ENCODE measurements at places on chromosomes 5 and 9.

DNA sequence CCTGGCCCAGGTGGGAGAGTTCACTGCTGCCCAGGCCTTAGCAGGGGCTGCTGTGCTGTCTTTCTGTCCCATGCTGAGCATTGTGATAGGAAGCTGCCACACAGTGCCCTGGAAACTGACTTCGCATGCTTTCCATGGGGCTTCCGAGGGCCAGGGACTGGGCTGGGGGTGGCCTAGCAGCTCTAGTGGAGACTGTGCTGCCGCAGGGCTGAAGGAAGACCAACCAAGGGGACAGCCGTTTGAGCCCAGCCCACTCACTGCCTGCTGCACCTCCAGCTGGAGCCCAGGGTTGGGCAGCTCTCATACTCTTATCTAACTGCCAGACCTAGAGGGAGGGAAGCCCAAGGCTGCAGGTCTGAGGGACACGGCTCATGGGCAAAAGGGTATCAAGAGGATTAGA, 79.2 kb downstream of the RGS3 start:
- DNase-seq: no peak

DNA sequence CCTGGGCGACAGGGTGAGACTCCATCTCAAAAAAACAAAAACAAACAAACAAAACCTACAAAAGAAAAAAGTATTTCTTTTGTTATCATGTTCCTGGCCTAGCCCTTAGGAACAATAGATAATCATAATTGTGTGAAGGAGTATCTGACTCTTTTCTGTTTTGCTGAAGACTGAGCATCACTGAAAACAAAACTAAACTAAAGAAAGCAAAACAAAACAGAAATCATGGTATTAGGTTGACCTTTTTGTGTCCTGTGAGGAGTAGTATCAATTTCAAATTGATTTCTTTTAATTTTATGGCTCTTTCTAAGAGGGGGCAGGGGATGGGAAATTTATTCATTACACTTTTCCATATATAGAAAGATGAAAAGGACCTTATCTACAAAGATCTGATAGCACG, 246.0 kb downstream of the YTHDC2 start:
- DNase-seq: no peak

GRCh38 chr9:134163371-134164196, 780 bp downstream of the RNU6ATAC start:
- peak; percentile 60 for DNase-seq

DNA sequence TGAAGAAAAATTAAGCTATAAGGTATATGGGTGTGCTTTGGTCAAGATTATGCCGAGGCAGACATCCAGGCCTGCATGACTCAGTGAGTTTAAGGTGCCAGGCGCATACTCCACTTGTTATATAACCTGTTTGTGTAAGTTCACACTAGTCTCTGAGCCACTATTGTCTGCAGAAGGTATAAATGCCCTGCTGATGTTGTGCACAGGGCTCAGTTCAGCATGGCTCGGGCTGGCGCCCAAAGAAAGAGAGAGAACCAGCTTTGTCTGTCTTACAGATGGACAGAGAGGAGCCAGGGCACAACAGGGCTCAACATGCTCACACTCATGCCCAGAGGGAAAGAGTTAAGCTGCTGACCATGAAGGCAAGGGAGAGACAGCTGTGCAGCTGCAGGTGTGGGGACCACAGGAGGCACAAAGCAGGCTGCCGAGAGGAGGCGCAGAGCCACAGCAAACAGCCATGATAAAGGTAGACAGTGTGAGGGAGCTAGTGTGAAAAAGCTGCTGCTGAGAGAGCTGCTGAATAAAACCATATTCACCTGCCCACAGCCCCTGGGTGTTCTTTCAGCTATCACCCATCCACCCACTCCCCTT, 1587.6 kb upstream of the C9orf72 start:
- DNase-seq: no peak

DNA sequence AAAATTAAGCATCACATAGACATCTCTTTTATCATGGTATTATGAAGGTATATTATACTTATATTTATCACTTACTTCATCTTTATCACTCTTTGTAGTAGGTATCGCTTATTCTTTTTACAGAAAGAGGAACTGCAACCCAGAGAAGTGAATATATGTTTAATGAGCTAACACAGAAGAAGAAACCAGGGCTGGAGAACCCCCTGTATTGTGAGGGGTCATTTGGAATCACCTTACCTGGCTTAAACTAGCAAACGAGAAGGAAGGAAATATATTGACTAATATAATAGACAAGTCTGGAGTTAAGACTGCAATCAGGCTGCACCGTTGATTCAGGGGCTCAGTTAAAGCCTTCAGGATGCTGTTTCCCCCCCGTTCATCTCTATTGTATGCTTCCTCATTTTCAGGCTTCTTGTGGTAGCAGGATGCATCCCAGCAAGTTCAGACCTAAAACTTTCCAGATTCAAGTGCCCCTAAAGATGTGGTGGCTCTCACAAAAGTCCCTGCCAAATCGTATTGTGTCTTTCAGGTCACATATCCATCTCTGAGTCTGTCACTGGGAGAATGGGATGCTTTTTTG, 146.4 kb downstream of the GCNT1 start:
- DNase-seq: no peak

DNA sequence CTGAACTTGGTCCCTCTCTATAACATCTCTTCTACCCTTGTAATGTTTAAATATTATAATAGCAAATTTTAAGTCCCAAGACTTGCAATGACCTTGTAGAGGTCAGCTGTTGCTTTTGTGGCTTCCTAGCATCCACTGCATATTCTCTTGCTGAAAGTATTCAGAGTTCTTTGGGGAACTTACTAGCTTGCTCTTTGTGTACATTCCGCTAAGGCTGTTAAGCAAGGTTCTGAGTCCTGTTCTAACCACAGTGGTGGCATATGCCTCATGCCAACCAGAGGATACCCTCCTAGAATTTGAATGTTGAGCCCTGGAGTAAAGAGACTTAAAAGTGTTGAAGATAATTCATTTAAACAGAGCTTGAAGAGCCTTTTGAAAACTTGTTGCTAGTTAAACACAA, 570.9 kb downstream of the TLE1 start:
- DNase-seq: no peak

GRCh38 chr9:72383978-72384709, 19.1 kb upstream of the ZFAND5 start:
- DNase-seq: no peak

GRCh38 chr5:126450346-126450745, 27.1 kb downstream of the GRAMD2B start:
- DNase-seq: no peak

GRCh38 chr5:179149278-179149677, 89.1 kb downstream of the ZNF354C start:
- DNase-seq: no peak

DNA sequence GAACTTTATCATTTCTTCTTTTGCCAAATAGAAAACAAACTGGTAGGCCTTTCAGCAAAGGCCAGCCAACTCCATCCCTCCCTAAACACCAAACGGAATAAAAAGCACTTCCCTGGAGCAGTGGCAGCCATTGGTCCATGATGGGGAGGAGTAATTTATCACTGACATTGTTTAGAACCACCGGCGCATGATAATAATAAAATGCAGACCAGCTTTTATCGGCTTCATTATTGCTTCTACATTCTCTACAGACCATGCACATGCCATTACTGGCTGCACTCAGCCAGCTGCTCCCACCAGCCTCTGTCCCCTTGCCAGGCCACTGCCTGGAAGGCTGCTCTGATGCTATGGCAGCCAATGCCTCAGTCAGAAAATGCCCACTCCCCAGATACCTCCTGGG, 45.9 kb downstream of the ABCA1 start:
- no peak for DNase-seq

DNA sequence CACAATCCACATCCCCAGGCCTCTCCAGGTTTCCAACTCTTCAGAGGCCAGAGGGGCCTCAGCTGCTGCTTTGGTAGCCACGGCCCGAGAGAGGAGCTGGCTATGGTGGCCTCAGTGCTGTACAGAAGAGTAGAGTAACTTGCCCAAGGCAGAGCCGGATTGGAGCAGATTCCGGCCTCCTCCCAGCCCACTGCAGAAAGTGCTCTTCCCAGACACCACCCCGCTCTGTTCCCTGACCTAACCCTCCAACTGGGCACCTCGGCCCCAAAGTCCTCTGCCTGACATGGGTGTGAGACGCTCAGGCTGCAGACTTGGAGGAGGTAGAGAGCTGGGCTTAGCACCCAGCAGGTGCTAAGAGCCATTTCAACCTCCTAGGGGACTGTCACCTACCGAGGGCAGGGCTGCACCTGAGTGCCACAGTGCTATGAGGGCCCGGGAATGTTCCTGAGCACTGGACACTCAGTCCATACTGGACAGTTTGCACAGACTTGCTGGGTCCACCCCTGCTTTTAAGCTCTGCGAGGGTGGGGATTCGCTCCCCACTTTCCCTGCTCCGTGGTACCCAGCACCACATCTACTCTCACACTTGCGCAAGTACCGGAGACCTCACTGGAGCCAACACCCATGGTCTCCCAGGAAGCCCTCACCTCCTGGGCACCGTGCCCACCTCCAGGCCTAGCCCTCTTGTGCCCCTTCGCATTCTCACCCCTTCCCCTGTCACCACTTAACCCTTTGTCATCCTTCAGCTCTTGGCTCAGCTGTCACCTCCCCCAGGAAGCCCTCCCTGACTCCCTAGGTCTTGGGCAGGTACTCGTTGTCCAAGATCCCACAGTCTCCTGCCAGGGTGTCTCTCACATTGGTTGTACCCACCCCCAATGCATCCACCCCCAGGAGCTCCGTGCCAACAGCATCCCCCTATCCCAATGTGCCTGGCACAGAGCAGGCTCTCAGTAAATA, 49.8 kb downstream of the DBH start:
- no peak for DNase-seq

Data from activated CD4-positive, alpha-beta T cell treated with anti-CD3 and anti-CD28 coated beads, Interleukin-2, amount 50 U/mL, for 24 hours (primary cell).